Liver (tissue), 10 donors: ENCODE measurements at places on chromosomes 2 and 18.

- no peak for DNase-seq
Measured at GRCh38 chr18:61891894-61892293, 913 bp downstream of the RNF152 start.

GRCh38 chr2:9164112-9164608 lies 42.5 kb upstream of the ASAP2 start:
- DNase-seq = no peak

DNA sequence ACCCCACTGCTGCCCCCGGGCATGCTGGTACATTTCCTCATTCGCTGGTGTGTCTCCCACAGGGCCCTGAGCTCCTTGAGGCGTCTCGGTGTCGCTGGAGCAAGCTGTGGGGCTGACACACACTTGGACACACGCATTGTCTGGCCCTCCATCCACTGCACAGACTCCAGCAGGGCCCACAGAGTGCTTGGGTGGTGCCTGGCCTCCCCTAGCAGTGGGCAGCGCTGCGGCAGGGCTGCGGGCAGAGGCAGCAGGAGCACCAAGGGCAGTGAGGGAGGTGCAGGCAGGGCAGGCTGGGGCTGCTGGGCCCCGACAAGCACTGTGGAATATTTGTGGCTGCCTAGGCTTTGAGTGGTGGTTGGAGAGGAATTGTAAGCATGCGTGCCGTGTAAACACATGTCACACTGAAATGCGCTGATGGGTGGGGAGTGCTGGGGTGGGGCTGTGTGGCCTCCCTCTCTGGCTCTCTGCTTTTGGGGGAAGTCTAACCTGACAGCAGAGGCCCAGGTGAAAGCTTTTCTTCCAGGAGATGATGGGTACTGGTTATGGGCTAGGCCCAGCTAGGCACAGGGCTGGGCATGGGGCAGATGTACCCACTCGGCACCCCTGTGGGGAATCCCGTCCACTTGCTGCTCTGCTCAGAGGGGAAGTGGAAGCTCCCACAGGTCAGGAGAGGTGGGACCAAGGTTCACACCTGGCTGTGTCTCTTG lies 55.5 kb upstream of the HS6ST1 start:
- DNase-seq = no peak

DNA sequence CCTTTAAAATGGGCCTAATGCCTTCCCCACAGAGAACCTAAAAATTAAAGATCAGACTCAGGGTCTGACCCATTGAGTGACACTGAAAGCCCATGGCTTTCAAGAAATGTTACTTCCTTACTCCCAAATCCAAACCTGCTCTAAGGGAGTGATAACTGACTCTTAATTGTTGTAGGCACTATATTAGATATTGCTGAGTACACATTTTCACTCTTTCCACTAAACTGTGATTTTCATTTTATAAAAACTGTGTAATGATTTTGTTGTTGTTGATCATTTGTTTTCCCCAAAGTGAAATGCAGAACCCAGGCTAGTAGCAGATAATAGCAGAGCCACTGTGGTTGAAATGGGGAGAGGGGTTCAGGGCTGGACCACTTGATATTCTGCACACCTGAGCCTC lies 87.1 kb downstream of the LRRTM1 start:
- DNase-seq = no peak

- no peak for DNase-seq
Measured at GRCh38 chr2:23524261-23524706, 139.3 kb downstream of the KLHL29 start.

- no peak for DNase-seq
Measured at GRCh38 chr18:7760967-7761948, 194.1 kb downstream of the PTPRM start.

GRCh38 chr2:231296401-231296974 lies 98.1 kb downstream of the ARMC9 start:
- no peak for DNase-seq

DNA sequence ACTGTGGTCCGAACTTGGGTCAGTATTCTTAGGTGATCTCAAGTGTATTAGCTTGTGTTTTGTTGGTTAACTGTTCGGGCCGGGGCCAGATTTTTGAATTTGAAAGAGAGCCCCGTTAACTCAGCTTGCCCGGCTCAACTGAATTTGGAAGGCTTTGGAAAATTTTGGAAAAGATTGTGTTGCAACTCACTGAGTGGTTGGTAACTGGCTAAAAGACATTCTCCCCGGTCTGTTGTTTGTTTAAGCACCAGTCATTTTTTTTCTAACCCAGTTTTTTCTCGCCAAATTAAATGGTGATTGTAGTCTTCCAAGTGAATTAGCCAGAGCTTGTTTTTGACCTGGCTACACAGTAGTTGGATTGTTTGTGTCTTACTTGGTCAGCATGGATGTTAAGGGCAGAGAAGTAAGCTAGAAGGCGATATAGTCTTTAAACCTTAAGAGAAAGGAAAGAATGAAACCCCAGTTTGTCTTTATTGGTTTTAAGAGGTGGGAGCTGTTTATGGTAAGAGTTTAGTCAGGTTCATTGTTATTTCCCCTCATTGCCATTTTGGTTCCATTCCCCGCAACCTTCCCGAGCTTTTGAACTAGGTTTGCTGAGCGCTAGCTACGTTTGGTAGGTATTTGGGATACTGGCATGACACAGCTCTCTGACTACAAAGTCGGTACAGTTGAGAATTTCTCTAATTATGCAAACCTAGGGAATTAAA lies 2.4 kb downstream of the MAP4K4 start:
- no peak for DNase-seq

DNA sequence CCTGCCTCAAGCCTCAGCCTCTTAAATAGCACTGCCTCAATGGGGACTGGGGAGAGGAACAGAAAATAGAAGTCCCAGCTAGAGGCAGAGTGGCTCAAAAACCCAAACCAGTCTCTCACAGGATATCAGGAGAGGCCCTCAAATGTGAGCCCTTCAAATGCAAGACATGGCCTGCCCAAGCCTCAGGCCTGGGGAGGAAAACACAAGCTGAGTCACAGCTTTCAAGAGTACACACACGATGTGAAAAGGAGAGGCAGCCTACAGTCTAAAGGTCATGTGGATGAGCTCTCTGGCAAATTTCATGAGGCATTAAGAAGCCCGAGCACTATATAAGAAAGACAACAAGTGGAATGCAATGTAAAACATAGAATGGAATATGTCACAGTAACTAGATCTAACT lies 316.6 kb upstream of the MEX3C start:
- no peak for DNase-seq

DNA sequence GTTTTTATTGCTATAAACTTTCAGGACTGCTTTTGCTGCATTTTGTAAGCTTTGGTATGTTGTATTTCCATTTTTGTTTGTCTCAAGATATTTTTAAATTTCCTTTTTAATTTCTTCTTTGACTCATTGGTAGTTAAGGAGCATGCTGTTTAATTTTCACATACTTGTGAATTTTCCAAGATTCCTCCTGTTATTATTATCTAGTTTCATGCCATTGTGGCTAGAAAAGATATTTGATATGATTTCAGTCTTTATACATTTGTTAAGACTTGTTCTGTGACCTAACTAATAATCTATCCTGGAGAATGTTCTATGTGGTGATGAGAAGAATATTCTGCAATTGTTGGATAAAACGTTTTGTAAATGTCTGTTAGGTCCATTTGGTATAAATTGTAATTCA lies 62.1 kb downstream of the NUP35 start:
- no peak for DNase-seq

GRCh38 chr2:193668557-193669323 lies 1474.0 kb upstream of the TMEFF2 start:
- no peak for DNase-seq

- DNase-seq = no peak
Measured at GRCh38 chr2:122960759-122961641, 1064.1 kb upstream of the CNTNAP5 start.

DNA sequence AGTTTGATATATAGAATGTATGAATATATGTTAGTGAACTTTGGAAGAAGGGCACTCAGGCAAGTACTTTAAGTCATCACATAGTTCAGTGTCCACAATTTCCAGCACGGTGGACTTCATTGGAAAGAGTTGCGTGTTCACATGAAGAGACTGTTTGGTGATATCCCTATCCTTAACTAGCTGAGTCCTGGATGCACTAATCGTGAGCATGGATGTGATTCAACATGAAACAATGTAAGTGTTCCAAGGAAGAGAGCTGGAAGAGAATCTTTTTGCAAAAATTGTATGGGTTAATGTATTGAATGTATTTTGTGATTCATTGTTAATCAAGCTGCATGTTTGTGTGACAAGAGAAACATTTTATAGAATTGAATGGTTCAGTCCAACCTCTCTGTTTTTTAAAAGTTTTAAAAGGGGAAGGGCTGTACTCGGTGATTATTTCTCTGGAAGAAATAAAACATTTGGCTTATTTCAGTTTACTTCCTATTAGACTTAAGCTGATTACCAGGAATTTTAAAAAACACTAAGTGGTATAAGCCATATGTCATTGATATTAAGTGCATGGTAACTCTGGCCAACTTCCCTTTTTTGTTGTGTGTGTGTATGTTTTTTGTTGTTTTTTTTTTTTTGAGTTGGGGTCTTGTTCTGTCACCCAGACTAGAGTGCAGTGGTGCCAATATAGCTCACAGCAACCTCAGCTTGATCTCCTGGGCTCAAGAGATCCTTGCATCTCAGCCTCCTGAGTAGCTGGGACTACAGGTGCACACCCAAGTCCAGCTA lies 8.6 kb downstream of the XRCC5 start:
- DNase-seq = no peak

DNA sequence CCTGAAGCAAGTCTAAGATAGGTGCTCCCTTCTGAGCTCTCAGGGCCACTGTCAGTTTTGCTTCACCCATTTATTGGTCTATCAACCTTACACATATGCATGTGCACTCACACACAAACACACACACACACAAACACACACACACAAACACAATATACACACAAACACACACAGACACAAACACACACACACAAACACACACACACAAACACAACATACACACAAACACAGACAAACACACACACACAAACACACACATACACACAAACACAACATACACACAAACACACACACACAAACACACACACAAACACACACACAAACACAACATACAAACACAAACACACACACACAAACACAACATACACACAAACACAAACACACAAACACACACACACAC lies 181.6 kb upstream of the KLHL29 start:
- DNase-seq = no peak

GRCh38 chr2:109164739-109165221 lies 35.8 kb downstream of the SH3RF3 start:
- no peak for DNase-seq

DNA sequence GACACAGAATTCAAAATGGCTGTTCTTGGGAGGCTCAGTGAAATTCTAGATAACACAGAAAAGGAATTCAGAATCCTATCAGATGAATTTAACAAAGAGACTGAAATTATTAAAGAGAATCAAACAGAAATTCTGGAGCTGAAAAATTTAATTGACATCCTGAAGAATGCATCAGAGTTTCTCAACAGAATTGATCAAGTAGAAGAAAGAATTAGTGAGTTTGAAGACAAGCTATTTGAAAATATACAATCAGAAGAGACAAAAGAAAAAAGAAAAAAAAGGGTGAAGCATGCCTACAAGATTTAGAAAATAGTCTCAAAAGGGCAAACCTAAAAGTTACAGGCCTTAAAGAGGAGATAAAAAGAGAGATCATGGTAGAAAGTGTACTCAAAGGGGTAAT lies 12.0 kb upstream of the RANBP2 start:
- DNase-seq = no peak

DNA sequence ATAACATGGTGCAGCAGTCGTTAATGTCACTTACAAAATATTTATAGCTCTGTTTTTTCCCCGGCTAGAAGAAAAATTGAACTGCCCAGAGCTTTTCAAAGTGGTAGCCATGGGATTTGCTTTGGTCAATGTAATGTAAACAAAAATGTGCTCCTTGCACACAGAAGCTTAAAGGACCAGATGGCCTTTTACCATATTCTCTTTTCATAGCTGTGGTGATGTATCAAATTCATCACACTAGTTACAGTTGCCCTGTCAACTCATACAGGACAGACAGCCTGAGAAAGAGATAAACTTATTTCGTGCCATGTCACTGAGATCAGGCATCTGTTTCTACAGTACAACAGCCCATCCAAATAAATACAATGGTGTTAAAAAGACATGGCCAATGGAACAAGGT lies 368.1 kb upstream of the CDH19 start:
- no peak for DNase-seq

GRCh38 chr2:25481381-25482300 lies 139.9 kb upstream of the DNMT3A start:
- DNase-seq = no peak

DNA sequence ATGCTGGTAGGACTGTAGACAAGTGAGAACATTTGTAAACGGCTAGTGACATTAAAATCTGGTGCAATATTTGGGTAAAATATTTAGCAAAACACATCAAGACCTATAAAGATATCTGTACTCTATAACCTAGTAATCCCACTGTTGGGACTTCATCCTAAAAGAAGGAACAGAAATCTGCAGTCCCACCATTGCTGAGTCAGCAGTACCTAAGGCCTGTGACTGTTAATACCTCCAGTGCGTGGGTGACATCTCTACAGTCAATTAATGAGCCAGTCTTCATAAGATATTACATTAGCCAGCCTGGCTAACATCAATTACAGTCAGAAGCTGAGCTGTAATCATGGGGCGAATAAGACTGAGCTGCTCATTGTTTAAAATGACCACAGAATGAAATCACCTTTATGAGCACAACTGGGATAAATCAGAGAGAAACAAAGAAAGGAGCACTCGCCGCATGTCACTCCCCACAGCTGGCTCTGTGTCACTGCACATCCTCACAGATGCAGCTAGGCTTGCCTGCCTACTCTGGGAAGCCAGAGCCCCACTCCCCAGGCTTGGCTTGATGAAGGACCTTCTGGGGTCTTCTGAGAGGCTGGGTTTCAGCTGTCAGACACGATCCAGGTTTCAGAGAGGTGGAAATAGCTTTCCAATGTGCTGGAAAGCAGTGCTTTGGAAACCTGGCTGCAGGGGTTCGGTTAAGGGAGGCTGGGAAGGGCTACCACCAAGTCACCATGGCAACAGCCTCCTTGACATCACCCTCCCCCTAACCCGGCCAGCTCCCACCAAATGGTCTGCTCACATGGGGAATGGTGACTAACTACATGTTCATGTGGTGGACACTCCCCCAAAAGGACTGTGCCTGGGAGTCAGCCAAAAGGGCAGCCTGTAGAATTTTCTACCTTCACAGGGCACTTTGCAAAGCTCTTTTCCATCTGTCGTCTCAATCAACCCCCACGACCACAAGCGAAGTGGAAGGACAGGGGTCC lies 145.0 kb downstream of the ZBTB7C start:
- DNase-seq = no peak

DNA sequence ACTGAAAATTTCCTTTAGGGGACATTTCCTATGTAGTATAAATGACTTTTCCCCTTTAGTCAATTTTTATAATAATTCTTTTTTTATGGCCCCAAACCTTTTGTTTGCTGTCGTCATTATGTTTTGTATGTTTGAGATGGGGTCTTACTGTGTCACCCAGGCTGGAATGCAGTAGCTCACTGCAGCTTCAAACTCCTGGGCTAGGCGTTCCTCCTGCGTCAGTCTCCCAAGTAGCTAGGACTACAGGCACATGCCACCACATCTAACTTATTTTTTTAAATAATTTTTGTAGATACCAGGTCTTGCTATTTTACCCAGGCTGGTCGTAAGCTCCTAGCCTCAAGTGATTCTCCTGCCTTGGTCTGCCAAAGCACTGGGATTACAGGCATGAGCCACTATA lies 30.8 kb upstream of the GALM start:
- DNase-seq = no peak
